AG20443 (cell line): ENCODE measurements at places on chromosomes 3 and 15.

GRCh38 chr3:174466471-174467054, 392.6 kb upstream of the NAALADL2 start:
- DNase-seq = no peak

DNA sequence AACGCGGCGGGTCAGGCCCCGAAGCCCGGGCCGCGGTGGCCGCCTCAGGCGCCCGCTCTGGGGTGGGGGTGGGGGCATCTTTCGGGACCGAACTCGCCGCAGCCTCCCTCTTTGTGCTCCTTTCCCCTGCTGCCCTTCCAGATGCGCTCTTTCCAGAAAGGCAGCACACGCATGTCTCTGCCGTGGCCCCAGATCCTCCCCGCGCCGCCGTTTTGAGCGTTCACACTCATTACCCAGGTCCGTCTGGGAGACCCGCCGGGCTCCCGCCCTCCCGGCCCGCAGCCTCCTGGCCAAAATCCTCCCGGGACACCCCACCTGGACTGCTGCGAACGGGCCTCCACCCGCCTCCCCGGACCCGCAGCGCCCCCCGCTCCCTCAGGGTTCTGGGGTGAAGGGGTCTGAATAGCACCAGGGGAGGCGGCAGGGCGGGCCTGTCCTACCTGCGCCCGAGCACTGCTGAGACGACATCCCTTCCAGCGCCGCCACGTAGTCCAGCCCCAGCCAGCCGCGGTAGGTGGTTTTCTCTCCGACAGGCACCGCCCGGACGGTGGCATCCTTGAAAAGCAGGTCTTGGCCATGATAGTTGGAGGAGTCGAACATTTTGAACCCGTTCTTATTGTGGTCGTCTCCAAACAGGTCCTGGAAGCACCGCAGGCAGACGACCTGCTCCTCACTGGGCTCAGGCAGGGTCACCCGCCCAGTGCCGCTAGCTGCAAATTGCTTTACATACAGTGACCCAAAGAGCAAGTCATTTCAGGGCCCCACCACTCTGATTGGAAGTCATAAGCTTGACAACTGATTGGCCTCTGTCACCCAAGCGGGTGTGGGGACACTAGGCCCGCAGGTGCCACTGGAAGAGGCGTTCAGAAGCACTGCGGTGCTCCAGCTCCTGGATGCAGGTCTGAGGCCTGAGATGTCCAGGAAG, 25.9 kb downstream of the MELTF start:
- DNase-seq = no peak

DNA sequence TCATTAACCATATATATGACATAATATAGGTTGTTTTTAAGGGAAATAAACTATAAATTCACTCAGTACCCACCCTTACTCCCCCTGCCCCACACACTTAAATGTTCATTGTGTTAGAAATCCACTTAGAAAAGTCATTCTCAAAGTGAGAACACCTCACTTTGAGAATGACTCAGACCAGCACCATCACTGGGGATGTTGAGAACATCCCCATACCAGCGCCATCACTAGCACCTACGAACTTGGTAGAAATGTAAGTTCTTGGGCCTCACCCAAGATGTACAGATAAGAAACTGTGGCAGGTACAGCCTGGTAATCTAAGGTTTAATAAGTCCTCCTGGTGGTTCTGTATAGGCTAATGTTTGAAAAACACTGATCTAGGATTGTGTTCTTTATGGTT, 362.6 kb downstream of the LPP start:
- no peak for DNase-seq

GRCh38 chr3:39150148-39150802, 3.1 kb downstream of the CSRNP1 start:
- no peak for DNase-seq

GRCh38 chr3:5110337-5110736, 11.8 kb upstream of the ARL8B start:
- no peak for DNase-seq

GRCh38 chr3:171342783-171343420, 117.3 kb downstream of the TNIK start:
- no peak for DNase-seq

- peak; percentile 91 for DNase-seq
Observed at GRCh38 chr3:189937302-189938127, 183.2 kb downstream of the P3H2 start.

GRCh38 chr15:59223736-59224135, 17.1 kb downstream of the LDHAL6B start:
- DNase-seq = no peak
